ENCODE measurements at places on chromosomes 6 and 20.

- no peak for DNase-seq
These were observed 18.8 kb downstream of the LATS1 start for GRCh38 chr6:149699150-149699549.

DNA sequence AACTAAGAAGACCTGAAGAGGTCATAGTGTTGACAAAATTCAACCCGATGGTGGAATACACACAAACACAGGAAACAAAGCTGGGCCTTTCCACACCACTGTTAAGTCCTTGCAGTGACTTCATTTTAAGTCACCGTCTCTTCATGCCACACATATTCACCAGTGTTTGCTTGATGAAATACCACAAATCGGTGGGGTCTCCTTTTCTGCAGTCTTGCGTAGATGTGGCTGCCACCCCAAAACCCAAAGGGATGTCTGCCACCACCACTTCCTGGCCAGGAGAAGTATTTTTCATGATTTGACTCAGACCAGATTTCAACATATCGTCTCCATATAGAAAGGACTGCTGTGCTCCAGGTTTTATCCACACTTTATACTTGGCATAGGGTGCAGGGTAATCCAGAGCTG is 11.0 kb upstream of the COL10A1 start:
- DNase-seq: no peak

DNA sequence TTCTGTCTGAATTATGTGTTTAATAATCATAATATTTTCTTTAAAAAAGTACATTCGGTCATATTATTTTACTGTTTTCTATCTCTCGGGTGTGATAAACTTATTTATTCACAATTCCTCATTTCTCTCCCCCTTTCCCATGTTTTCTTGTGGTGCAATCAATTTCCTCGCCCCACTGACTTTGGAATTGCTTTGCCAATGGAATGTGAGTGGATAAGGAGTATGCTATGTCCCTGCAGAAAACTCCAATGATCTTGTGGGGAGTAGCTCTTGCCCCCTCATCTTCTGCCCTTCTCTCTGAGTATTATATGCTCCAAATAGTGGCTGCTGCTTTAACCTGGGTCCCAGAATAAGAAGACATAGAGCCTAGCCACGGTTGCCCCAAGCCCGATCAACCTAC is 64.1 kb downstream of the HMGN3 start:
- no peak for DNase-seq

- no peak for DNase-seq
These were observed 3.7 kb downstream of the FAM162B start for GRCh38 chr6:116761779-116762178.

DNA sequence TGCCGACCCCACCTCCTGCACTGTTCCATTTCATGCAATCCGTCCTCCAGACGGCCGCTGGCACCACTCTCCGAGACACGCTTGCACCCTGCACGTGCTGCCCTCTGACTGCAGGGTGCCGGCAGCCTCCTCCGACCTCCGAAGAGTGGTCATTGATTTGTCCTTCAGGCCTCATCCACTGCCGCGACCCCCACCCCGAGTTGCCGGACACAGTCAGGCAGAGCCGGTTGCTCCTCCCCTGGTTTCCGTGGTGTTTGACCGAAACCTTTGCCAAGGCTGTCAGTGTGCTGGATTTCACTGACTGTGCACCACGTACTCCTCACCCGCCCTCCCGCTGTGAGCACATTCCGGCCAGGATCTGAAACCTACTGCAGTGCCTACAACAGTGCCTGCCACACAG is 156.4 kb upstream of the PDE10A start:
- no peak for DNase-seq

- DNase-seq: no peak
These were observed 11.7 kb upstream of the SULF2 start for GRCh38 chr20:47796971-47797370.

DNA sequence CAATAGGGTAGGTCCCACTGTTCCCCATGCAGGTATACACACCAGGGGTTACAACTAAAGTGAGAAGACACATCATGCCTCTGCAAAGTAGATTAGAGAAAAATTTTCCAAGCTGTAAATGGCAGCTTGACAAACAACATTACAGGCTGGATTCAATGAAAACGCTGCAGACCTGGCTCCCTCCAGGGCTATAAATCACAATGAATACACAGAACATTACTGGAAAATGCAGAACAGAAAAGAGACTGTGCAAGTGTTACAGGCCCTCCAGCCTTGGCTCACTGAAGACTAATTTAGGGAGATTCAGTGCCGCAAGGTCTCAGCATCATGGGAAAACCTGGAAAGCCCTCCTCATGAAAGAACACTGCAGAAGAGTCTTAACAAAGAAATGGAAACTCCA is 207.8 kb downstream of the KHDC1L start:
- no peak for DNase-seq

GRCh38 chr6:116008470-116009243 is 52.0 kb downstream of the FRK start:
- DNase-seq: peak; percentile 56

DNA sequence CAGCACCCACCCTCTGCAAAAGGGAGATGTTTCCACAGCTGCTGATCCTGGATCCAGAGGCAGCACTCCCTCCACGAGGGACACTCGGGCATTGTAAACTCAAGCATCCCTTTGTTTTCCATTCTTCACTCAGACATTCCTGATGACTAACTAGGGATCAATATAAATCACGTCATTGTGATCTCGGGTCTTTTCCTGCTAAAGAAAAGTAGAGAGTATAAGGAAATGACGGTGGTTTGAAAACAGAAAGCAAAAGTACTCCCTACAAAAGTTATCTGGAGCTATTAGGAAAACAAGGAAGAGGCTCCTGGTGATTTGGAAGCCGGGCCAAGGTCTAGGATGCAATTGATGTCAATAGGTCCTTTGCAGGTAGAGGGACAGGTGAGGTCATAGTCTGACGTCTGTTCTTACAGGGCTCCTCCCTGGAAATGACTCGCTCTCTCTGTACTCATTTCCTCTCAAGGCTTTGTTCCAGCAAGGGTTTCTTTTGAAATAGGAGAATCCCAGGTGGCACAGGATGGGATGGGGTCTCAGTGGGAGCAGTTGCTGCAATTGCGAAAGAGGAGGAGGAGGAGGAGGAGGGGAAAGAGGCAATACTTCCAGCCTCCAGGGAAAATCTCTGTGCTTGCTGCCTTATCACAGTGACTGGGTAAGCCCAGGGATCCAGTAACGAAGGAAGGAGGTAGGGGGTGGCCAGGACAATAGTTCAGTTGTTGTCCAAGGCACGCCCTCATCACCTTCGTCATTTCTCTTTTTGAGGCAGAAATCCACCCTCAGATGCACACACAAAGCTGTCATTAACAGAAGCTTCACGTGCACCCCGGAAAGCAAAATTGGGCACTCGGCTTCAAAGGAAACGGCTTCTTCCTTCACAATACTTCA is 222.8 kb downstream of the LY86 start:
- peak; percentile 64 for DNase-seq

GRCh38 chr20:15710636-15711035 is 862.6 kb downstream of the KIF16B start:
- DNase-seq: no peak

- DNase-seq: no peak
These were observed 175.5 kb downstream of the TAF4 start for GRCh38 chr20:61890210-61890609.

- no peak for DNase-seq
These were observed 121.6 kb upstream of the SPACA1 start for GRCh38 chr6:87926072-87926471.

DNA sequence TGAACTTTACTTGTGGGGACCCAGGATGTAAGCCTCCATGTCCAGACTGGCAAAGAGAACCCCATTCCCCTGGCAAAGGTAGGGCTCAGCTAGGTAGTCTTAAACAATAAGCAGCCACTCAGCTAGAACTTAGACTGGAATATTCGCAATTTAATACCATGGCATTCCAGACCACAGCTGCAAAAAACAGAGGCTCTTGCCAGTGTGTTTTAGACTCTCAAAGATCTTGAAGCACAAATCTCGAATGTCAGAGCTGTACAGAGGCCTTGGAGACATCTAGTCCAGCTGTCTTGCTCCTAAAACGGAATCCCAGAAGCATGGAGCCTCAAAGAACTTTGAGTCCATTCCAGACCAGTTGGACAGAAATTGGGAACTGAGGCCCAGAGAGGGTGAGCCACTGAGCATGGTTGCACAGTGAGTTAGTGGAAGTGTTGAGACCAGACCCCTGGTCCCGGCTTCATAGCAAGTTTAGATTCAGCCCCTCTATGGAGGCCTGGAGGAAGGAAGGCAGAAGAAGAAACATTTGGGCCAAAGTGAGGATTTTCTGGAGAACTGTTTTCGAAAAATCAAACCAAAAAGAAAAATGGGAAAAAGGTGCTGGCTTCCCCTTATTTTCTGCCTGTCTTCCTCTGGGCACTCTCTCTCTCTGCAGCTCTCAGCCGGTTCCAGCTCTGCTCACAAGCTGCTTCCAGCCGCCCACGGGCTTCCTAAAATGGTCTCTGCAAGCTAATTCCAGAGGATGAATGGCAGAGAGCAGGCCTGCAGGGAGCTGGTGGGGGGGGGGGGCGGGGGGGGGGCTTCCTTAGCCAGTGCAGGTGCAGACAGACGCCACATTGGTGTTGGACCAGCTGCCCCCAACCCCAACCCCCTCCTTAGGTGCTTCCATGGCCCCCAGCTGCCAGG is 32.4 kb downstream of the AAR2 start:
- no peak for DNase-seq

- DNase-seq: no peak
These were observed 194.8 kb downstream of the CDKAL1 start for GRCh38 chr6:20729086-20729485.

DNA sequence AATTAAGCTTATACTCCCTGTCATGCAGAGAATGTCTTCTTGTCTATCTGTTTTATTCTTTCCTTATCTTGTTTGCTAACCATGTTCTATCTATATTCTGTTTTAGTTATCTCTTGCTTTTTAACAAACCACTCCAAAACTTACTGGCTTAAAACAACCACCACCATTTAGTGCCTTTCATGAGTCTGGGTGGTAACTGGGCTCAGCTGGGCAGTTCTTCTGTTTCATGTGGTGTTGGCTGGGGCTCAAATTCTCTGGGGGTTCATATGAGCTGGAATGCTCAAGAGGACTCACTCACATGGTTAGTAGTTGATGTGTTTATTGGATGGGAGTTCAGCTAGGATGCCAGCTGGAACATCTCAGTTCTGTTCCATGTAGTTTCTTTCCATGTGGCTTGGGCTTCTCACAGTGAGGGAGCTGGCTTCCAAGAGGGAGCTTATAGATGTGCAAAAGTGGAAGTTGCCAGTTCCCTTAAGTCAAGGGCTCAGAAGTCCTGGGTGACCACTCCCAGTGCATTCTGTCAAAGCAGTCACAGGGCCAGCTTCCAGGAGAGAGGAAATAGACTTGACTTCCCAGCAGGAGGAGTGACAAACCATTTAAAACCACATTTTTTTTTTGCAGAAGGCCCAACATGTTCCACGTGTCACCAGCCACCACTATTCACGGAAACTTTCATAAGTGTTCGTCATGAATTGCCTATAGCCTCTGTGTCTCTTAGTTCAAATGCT is 70.4 kb downstream of the PLCB4 start:
- DNase-seq: no peak

- no peak for DNase-seq
These were observed 559.3 kb upstream of the IRAK1BP1 start for GRCh38 chr6:78308025-78308424.

DNA sequence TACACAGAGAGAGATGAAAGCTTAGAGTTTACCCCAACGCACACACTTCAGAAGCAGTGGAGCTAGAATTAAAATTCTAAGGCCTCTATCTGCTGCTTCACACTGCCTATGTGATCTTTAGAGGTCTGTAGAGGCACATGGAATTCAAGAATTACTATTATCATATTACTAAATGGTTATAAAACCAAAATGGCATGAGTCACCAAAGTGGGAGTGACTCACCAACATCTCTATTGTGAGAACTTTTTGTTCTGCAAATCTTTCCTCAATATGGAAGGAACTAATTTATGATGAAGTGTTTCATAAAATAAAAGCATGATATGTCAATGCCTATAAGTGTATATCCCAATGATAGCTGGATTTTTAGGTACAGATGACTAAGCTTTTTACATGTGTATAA is 28.5 kb upstream of the TMEM244 start:
- DNase-seq: peak; percentile 59

DNA sequence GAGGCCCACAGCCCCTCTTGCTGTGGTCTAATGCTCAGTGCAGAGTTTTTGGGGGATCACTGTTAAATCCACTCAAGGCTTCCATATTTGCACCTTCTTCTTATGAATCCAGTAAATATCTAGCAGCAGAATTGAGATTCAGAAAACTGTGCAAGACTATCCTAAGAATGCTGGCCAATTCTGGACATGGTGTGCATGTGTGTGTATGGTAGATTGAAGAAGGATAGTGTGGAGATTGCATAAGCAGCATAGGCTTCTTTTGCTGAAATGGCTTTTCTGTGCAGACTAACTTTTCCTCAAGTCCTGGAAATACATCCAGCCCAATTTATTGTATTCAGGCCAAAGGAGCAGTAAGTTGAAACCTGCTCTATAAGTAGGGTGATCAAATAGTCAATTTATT is 39.7 kb downstream of the FBXO9 start:
- DNase-seq: no peak

- DNase-seq: no peak
These were observed 99.4 kb upstream of the RIPOR2 start for GRCh38 chr6:25035174-25035511.

GRCh38 chr6:163661272-163661671 is 246.8 kb downstream of the QKI start:
- DNase-seq: no peak

DNA sequence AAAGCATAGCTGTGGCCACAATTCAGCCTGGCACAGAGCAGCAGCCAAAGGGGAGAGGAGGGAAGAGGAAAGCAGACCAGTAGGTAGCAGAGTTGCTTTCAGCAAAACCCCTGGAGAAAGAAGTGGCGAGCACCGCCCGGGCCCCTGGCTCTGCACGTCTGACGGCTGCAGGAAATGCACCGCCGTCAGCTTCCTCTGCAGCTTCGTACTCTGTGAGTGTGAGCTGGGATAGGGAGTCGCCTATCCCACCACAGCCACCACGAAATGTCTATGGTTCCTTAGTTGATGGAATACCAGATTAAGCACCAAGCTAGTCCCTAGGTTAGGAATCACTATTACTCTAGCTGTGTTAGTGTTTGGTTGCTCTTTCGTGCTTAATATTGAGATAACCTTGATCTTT is 79.9 kb upstream of the NAA20 start:
- no peak for DNase-seq

- no peak for DNase-seq
These were observed 73.5 kb upstream of the DST start for GRCh38 chr6:56716229-56716628.

GRCh38 chr6:135071541-135071940 is 16.9 kb upstream of the HBS1L start:
- no peak for DNase-seq
